ENCODE measurements at places on chromosomes 12 and 14. TPM values are rescaled to one million over a fixed set of nuclear protein-coding genes. Genes with fewer than 3 reads are reported as not detected.
A peak's percentile ranks its signal among the peaks of the same experiment; 100 is the strongest.

DNA sequence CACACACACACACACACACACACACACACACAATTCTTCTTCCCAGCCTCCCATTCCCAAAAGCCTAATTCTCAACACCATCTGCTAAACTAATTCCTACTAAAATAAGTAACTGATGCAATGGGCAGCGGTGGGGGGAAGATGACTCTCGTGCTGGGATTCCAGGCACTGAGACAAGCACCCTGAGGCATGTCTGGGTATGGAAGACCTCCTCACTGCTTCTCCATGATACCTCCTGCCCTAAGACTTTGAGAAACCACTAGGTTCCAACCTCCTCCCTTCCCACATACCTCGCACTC is 789 bp upstream of the VWF start:
- no peaks in the 10 kb centered on the region for H3K27me3 ChIP-seq
- H3K27ac ChIP-seq: no peak overlapping the region
- no peaks in the 10 kb centered on the region for H3K36me3 ChIP-seq
- no peak overlapping the region for H3K4me3 ChIP-seq
- peaks cover 18% of the 10 kb centered on the region for H3K4me1 ChIP-seq
- DNase-seq: peak; percentile 20

DNA sequence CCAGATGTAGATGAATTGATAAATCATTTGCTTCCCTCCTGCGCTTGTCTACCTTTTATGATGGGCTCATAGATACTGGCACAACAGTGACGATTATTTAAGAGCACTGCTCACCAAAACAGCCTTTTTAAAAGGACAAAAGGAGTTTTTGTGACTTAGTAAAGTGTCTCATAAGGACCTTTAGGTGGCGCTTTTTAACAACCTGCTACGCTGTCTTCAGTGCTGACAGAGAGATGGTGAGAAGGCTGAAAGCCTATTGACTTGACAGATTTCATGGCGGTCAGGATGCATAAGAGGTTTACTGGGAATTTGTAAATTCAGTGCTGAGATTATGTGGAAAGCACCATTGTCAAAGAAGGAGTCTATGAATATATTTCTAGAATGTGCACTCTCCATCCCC is 87.6 kb downstream of the SLC15A5 start:
- H3K27me3 ChIP-seq: no peaks in the 10 kb centered on the region
- no peaks in the 10 kb centered on the region for H3K36me3 ChIP-seq
- DNase-seq: no peak
- no peak overlapping the region for H3K4me3 ChIP-seq

DNA sequence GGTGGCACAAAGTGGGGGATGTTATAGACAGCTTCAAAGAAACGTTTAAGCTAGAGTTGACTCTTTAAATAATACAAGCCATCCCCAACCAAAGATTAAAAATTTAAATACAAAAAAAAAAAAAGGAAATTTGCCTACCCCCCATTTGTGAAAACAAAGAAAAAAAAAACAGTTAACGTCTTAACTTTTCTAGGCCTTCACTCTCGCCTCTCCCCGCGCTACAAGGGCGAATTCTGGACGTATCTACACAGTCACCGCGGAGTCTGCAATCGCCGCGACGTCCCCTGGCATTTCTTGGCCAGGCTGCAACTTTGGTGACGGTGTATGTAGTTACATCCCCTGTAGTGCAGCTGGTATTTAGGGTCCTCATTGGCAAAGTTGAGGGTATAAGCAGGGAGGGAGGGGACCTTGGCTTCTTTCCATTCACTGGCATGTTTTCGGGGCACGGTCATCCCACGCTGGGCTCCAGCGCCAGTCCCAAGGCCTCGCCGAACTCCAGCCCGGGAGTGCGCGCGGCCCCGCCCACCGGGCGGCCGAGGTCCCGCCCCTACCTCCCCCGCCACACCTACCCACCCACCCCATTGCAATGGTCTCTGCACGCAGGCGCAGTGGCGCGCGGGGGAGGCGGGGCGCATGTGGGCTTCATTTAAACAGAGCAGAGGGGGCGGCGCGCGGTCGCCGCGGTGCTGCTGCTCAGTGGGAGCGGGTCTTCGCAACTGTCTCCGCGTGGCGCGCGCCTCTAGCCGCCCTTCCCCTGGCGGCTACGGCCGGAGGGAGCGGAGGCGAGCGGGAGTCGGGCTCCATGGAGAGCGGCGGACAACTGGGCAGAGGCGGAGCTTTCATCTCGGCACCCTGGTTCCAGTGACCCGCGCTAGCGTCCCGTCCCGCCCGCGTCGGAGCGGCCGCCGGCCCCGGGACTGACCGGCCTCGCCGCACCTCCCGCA is at the start of gene NUDT4:
Gene NUDT4, plus strand, starts transcription at position 674 of the 944 bp plus-strand sequence. CDS start 398 bp downstream, outside the sequence.
- DNase-seq: peak; percentile 98
- peaks cover 37% of the 10 kb centered on the region for H3K4me1 ChIP-seq
- peak within 1 kb of the TSS; percentile 95 for H3K27ac ChIP-seq
- H3K36me3 ChIP-seq: no peaks in the 10 kb centered on the region

Gene TOGARAM1
- 13.5 TPM for total RNA-seq

GRCh38 chr12:42546709-42547108 is 42.8 kb downstream of the PRICKLE1 start:
- H3K36me3 ChIP-seq: no peaks in the 10 kb centered on the region
- no peak overlapping the region for H3K4me3 ChIP-seq
- no peaks in the 10 kb centered on the region for H3K27me3 ChIP-seq
- no peaks in the 10 kb centered on the region for H3K4me1 ChIP-seq
- H3K27ac ChIP-seq: no peak overlapping the region

DNA sequence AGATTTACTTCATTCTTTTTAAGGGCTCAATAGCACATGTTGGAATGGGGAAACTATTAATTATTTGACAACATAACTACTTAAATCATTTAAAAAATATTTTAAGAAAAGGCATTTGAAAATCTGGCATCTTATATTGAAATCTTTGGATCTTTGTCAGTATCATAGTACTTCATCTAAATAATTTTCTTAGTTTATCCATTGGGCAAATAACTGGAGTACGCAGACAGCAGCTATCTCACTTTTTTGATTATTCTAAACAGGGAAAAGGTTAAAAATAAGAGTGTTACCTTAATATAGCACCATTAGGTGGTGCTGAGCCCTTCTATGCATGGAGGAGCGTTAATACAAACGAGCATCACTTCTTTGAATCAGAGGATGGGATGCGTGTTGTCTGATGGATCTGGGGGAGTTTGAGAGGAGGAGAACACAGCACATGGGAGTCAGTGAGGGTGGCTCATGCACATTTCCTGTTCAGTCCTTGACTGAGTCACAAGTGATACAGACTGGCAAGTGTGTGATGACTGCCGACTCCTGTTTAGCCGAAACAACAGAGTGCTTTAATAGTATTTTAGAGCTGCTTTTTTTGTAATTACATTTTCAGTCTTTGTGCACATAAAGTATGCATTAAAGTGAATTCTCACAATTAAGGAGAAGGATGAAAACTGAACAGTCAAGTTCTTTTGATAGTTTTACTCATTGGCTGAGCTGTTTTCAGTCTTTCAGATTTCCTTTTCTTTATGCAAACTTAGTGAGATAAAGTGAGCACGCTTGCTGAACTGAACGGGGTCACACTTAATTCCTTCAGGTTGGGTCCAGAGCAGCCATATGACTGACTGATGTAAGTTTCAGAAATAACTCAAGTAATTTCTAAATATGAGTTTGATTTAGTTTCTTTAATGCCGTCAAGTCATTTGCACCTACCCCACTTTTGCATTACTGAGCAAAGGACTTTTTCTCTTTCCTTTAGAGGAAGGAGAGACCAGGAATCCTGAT is 92.7 kb downstream of the DIP2B start:
- H3K27ac ChIP-seq: peak overlapping the region; percentile 7
- H3K4me1 ChIP-seq: peaks cover 17% of the 10 kb centered on the region
- no peak for DNase-seq
- no peaks in the 10 kb centered on the region for H3K36me3 ChIP-seq
- no peaks in the 10 kb centered on the region for H3K27me3 ChIP-seq

GRCh38 chr14:79136071-79137044 is 966.2 kb downstream of the NRXN3 start:
- no peak overlapping the region for H3K4me3 ChIP-seq
- H3K4me1 ChIP-seq: no peaks in the 10 kb centered on the region
- DNase-seq: no peak
- H3K27ac ChIP-seq: no peak overlapping the region

DNA sequence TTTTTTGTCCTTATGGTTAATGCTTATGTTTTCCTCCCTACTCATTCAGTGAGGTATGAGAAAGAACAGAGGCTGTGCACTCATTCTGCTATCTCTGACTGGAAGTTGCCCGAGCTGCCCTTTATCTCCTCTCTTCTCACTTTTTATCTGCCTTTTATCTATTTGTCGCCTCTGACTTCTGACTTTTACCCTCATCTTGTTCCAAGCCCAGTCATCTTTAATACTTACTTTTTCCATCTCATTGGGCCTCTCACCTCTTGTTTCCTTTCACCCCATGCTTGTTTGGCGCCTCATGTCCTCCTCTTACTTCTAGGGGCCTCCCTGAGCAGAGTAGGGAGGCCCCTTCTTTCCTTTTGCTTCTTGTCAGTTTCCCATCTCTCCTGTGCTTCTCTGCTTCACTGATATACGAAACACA is 50.7 kb downstream of the DIP2B start:
- H3K4me1 ChIP-seq: peaks cover 26% of the 10 kb centered on the region
- H3K27me3 ChIP-seq: no peaks in the 10 kb centered on the region
- DNase-seq: no peak
- H3K36me3 ChIP-seq: no peaks in the 10 kb centered on the region
- H3K27ac ChIP-seq: no peak overlapping the region

- H3K4me3 ChIP-seq: no peak overlapping the region
- no peaks in the 10 kb centered on the region for H3K27me3 ChIP-seq
- no peak for DNase-seq
- no peak overlapping the region for H3K27ac ChIP-seq
Measured at GRCh38 chr12:58961166-58961565, 40.9 kb upstream of the LRIG3 start.

Gene KRT3
- not detected for total RNA-seq

Gene PLEKHG7
- not detected for total RNA-seq

- peaks cover 3% of the 10 kb centered on the region for H3K27me3 ChIP-seq
- H3K4me3 ChIP-seq: no peak overlapping the region
- peaks cover 13% of the 10 kb centered on the region for H3K4me1 ChIP-seq
- no peaks in the 10 kb centered on the region for H3K36me3 ChIP-seq
- DNase-seq: peak; percentile 15
Measured at GRCh38 chr12:38142974-38143373, 173.6 kb upstream of the ALG10B start.

Gene CLEC7A
- total RNA-seq: 3.9 TPM

GRCh38 chr14:71070169-71070568 is 162.9 kb downstream of the PCNX1 start:
- no peaks in the 10 kb centered on the region for H3K4me1 ChIP-seq
- H3K4me3 ChIP-seq: no peak overlapping the region
- H3K27ac ChIP-seq: no peak overlapping the region
- no peaks in the 10 kb centered on the region for H3K27me3 ChIP-seq
- peaks cover 51% of the 10 kb centered on the region for H3K36me3 ChIP-seq

Gene PDE3A
- 3.4 TPM for total RNA-seq

GRCh38 chr12:84624601-84625000 is 288.0 kb downstream of the SLC6A15 start:
- H3K4me1 ChIP-seq: no peaks in the 10 kb centered on the region
- DNase-seq: no peak
- H3K4me3 ChIP-seq: no peak overlapping the region
- H3K27ac ChIP-seq: no peak overlapping the region
- no peaks in the 10 kb centered on the region for H3K27me3 ChIP-seq

- peaks cover 28% of the 10 kb centered on the region for H3K4me1 ChIP-seq
- H3K27me3 ChIP-seq: no peaks in the 10 kb centered on the region
- peak overlapping the region; percentile 89 for H3K27ac ChIP-seq
- H3K4me3 ChIP-seq: peak overlapping the region; percentile 78
- DNase-seq: no peak
- no peaks in the 10 kb centered on the region for H3K36me3 ChIP-seq
Measured at GRCh38 chr14:58639198-58639565, 1.4 kb downstream of the DACT1 start.

Gene KIF5A
- not detected for total RNA-seq

DNA sequence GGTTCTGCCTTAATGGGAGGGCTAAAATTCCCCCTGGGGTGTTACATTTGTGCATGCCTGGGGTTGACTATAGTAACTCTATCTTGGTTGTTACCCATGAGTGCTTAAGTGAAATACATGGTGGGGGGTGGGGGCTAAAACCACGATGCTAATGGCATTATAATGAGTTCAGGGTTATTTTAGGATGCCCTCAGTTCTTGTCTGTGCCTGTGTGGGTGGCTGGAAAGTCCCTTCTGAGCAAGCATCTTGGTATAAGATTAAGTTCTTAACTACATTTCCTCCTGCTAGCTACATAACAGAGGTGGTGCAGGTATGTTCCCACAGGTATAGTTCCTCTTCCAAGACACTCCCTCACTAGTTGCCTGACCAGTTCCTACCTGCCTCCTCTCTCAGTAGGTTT is 822.3 kb downstream of the LRFN5 start:
- no peaks in the 10 kb centered on the region for H3K4me1 ChIP-seq
- no peak for DNase-seq
- H3K27me3 ChIP-seq: no peaks in the 10 kb centered on the region

Gene PROX2
- not detected for total RNA-seq

Gene SH2B3
- 7.1 TPM for total RNA-seq

GRCh38 chr12:22856178-22856577 is 231.2 kb downstream of the ETNK1 start:
- H3K27ac ChIP-seq: no peak overlapping the region
- no peaks in the 10 kb centered on the region for H3K36me3 ChIP-seq
- H3K4me1 ChIP-seq: no peaks in the 10 kb centered on the region
- no peak overlapping the region for H3K4me3 ChIP-seq

Gene ART4
- 0.42 TPM for total RNA-seq

DNA sequence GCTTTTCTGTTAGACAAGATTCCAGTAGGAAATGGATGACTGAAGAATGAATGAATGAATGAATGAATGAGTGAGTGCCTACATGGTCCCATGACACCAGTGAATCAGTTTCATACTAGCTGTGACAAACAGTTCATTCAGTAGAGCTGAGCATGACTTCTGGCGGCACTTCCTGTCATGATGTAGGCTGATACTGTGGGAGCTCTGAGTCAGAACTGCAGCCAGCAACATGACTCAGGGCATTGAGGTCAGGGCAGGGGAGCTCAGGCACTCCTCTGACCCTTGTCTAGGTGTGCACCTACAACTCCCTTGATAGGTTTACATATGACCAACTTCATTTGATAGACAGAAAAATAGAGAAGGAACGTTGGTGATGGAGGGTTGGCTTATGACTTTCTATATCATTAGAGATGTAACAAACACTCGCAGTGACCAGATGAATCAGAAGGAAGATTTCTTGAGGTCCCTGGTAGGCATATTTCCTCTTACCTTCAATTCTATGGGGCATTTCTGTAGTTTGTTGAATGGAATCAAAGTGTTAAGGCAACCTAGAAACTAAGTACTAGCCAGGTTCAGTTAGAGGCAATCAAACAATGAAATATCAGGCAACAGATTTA is 139.3 kb upstream of the ARHGAP5 start:
- no peak for DNase-seq
- H3K4me3 ChIP-seq: no peak overlapping the region
- H3K4me1 ChIP-seq: no peaks in the 10 kb centered on the region
- no peak overlapping the region for H3K27ac ChIP-seq
- H3K27me3 ChIP-seq: no peaks in the 10 kb centered on the region

GRCh38 chr12:61757831-61758505 is 502.2 kb upstream of the USP15 start:
- DNase-seq: no peak
- no peaks in the 10 kb centered on the region for H3K4me1 ChIP-seq
- H3K4me3 ChIP-seq: no peak overlapping the region
- no peaks in the 10 kb centered on the region for H3K36me3 ChIP-seq
- no peak overlapping the region for H3K27ac ChIP-seq
- no peaks in the 10 kb centered on the region for H3K27me3 ChIP-seq

Gene APOF
- total RNA-seq: not detected

Gene TMEM179
- total RNA-seq: not detected

Gene MYF6
- not detected for total RNA-seq

GRCh38 chr14:32366256-32366879 is 37.3 kb downstream of the AKAP6 start:
- H3K4me1 ChIP-seq: no peaks in the 10 kb centered on the region
- H3K36me3 ChIP-seq: no peaks in the 10 kb centered on the region
- H3K4me3 ChIP-seq: no peak overlapping the region
- no peak for DNase-seq
- no peaks in the 10 kb centered on the region for H3K27me3 ChIP-seq

Gene MIP
- not detected for total RNA-seq
